ENCODE measurements at places on chromosomes 6 and 20.

DNA sequence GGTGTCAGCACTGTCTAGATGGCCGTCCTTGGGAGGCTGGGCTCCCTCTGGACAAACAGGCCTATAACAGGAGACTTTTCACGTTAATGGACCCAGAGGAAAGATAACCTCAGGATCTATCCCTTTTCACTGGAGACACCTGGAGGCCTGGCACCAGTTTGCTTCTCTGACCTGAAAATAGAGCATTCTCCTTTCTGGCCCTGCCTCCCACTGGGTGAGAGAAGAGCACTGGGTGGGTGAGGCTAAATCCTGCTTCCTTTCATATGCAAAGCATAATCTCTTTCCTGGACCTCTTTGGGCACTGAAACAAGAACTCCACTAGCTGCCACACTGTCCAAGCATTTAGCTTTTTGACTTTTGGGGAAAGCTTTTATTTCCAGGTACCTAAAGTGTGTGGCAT lies 78.3 kb downstream of the FOXO3 start:
- peaks cover 16% of the 10 kb centered on the region for H3K4me1 ChIP-seq
- DNase-seq: no peak
- no peak overlapping the region for H3K27ac ChIP-seq
- H3K27me3 ChIP-seq: peaks cover 3% of the 10 kb centered on the region
- peaks cover 4% of the 10 kb centered on the region for H3K36me3 ChIP-seq
- H3K4me3 ChIP-seq: no peak overlapping the region

- no peaks in the 10 kb centered on the region for H3K27me3 ChIP-seq
- DNase-seq: no peak
- no peak overlapping the region for H3K27ac ChIP-seq
- peaks cover 6% of the 10 kb centered on the region for H3K4me1 ChIP-seq
- H3K4me3 ChIP-seq: no peak overlapping the region
Measured at GRCh38 chr20:34564833-34565232, 6.3 kb downstream of the MAP1LC3A start.

- DNase-seq: no peak
- no peak overlapping the region for H3K4me3 ChIP-seq
- H3K27me3 ChIP-seq: no peaks in the 10 kb centered on the region
- H3K36me3 ChIP-seq: peaks cover 10% of the 10 kb centered on the region
Measured at GRCh38 chr20:48932375-48932941, 10.9 kb downstream of the ARFGEF2 start.

- H3K27me3 ChIP-seq: no peaks in the 10 kb centered on the region
- no peak overlapping the region for H3K4me3 ChIP-seq
- DNase-seq: no peak
- H3K36me3 ChIP-seq: no peaks in the 10 kb centered on the region
Measured at GRCh38 chr6:169008641-169009257, 244.9 kb downstream of the THBS2 start.

GRCh38 chr6:12715437-12715836 lies 1.1 kb upstream of the PHACTR1 start:
- H3K4me1 ChIP-seq: no peaks in the 10 kb centered on the region
- H3K36me3 ChIP-seq: no peaks in the 10 kb centered on the region
- DNase-seq: no peak
- H3K27me3 ChIP-seq: peaks cover 2% of the 10 kb centered on the region
- H3K4me3 ChIP-seq: no peak overlapping the region

DNA sequence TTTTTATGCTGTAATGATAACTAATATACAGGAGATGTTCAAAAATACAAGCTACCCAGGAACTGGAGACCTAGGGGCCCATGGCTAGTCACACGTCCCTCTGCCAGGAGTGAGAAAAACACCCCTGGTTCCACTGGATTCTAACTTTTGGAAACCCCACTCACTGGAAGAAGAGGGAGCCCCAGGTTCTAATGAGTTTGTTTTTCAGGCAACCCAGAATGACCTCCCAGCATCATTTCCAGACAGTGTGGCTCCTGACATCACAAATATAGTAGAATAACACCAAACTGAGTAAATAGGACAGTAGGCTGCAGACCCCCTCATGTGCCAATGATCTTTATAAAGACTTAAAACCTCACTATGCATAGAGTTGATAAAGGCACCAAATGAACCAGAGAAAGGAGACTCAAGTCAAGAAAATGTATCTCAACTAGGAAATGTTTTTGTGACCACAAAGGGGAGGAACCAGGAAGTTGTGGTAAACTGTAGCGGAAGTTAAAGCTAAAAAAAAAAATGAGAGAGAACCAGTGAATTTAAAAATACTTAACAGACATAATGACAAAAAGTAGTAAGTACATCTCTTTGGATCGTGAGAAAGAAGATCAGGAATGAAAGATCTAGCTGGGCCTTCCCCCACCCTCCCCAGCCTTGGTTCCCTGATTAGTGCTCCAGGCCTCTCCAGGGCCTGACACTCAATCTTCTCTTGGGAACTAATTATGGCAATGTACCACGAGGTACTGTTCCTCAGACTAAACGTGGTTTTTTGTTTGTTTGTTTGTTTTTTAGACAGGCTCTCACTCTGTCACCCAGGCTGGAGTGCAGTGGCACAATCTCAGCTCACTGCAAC lies 19.8 kb downstream of the HLA-E start:
- no peaks in the 10 kb centered on the region for H3K36me3 ChIP-seq
- peak overlapping the region; percentile 76 for H3K4me3 ChIP-seq
- H3K27ac ChIP-seq: peak overlapping the region; percentile 89
- peaks cover 47% of the 10 kb centered on the region for H3K4me1 ChIP-seq

DNA sequence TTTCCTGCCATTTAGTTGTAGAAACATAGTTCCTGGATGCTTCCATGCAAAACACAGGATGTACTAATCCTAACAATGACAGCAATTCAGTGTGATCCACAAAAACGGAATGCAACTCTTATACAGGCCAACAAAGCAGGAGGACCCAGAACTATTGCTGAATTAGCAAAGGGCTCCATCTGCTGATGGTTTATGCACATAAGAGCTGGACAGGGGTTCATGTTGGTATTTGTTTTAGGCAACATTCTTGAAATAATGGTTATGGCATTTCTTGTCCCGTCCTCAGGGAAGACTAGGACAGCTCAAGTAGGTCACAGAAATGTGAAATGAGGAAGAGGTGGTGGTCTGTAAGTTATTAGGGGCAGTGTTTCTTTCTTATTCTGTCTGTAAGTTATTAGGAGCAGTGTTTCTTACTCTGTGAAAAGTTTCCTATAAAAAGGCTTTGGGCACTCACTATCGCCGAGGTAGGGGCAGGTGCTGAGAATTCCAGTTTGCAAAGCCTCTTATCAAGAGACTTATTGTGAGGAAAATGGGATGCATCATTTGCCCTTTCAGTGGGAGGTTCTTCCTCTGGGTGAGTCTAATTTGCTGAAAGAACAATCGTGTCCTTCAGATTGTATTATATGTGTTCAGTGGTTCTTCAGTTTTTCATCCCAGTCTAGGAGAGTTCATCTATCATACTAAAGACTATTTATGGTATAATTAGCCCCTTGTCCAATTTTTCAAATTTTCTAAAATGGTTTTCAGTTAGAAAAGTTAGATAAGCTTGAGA lies 171.1 kb downstream of the MCHR2 start:
- no peak overlapping the region for H3K27ac ChIP-seq
- H3K4me3 ChIP-seq: peak overlapping the region; percentile 57
- H3K4me1 ChIP-seq: peaks cover 2% of the 10 kb centered on the region
- no peaks in the 10 kb centered on the region for H3K36me3 ChIP-seq
- no peak for DNase-seq

GRCh38 chr6:170111816-170112582 lies 178.9 kb downstream of the DLL1 start:
- no peak for DNase-seq
- no peak overlapping the region for H3K4me3 ChIP-seq
- H3K36me3 ChIP-seq: no peaks in the 10 kb centered on the region
- H3K27ac ChIP-seq: no peak overlapping the region
- H3K4me1 ChIP-seq: peaks cover 3% of the 10 kb centered on the region

GRCh38 chr20:21453690-21454089 lies 56.4 kb upstream of the NKX2-4 start:
- no peaks in the 10 kb centered on the region for H3K36me3 ChIP-seq
- peaks cover 22% of the 10 kb centered on the region for H3K27me3 ChIP-seq
- no peak overlapping the region for H3K27ac ChIP-seq
- no peak for DNase-seq

GRCh38 chr6:134510920-134511319 lies 193.0 kb upstream of the SGK1 start:
- no peak overlapping the region for H3K4me3 ChIP-seq
- peaks cover 3% of the 10 kb centered on the region for H3K27me3 ChIP-seq
- H3K27ac ChIP-seq: no peak overlapping the region
- no peaks in the 10 kb centered on the region for H3K36me3 ChIP-seq

DNA sequence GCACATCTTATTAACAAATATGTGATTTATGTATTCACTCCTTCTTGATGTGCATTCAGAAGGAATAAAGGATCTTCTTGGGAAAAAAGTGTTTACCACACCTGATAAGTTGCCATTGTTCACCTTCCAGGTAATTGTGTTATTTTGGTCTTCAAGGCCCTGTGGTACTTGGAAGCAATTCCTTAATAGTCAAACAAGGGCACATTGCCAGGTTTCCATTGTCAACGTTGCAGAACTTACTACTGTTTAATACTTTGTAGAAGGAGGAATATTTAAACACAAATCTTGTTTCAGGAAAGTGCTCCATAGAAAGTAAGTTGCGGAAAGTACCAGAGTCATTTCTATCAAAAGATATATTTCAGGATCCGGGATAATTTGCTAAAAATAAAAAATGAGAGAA lies 129.5 kb upstream of the SGK1 start:
- H3K27ac ChIP-seq: no peak overlapping the region
- no peak for DNase-seq
- peaks cover 11% of the 10 kb centered on the region for H3K4me1 ChIP-seq
- no peaks in the 10 kb centered on the region for H3K36me3 ChIP-seq

DNA sequence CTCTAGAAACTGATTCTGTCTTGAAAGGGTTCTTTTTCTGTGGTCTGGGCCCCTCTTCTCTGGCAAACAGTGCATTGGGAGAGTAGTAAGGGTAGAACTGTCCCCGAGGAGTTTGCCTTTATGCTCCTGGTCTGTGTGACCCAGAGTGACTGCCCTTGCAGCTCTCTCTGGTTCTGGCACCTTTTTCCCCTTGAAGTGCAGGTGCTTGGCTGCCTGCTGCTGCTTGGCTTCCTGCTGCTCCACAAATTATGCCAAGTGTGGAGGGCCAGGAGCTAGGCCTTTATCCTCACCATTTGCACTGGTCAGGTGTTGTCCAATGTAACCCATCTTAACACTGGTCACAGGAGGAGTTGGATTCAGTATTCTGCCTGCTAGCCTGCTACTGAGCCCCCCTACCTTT lies 11.2 kb downstream of the KIZ start:
- H3K4me3 ChIP-seq: no peak overlapping the region
- H3K27ac ChIP-seq: no peak overlapping the region
- no peaks in the 10 kb centered on the region for H3K27me3 ChIP-seq
- peaks cover 23% of the 10 kb centered on the region for H3K36me3 ChIP-seq
- peaks cover 11% of the 10 kb centered on the region for H3K4me1 ChIP-seq

GRCh38 chr6:129662980-129663431 lies 47.0 kb downstream of the ARHGAP18 start:
- H3K4me3 ChIP-seq: no peak overlapping the region
- peaks cover 5% of the 10 kb centered on the region for H3K36me3 ChIP-seq
- peaks cover 14% of the 10 kb centered on the region for H3K4me1 ChIP-seq

- H3K27me3 ChIP-seq: no peaks in the 10 kb centered on the region
- H3K4me3 ChIP-seq: no peak overlapping the region
- no peak overlapping the region for H3K27ac ChIP-seq
- DNase-seq: peak; percentile 19
Measured at GRCh38 chr20:25013478-25014380, 21.2 kb upstream of the APMAP start.

DNA sequence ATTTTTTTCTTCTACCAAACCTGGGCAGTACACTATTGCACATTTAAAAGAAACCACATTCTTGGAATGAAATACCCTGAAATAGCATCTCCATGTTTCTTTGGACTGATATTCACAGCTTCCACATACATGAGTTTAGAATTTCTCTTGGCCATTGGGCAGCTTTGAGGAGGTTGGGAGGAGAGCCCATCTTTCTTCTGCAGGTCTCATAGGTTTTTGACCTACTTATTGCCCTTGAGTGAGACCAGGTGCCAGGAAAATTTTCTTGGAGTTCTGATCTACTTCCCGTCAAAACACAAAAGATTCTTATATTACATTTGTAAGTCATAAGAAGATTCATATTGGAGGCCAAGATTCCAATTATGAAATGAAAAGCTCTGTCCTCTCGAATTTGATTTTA lies 212.0 kb downstream of the IBTK start:
- no peaks in the 10 kb centered on the region for H3K27me3 ChIP-seq
- H3K4me1 ChIP-seq: no peaks in the 10 kb centered on the region

DNA sequence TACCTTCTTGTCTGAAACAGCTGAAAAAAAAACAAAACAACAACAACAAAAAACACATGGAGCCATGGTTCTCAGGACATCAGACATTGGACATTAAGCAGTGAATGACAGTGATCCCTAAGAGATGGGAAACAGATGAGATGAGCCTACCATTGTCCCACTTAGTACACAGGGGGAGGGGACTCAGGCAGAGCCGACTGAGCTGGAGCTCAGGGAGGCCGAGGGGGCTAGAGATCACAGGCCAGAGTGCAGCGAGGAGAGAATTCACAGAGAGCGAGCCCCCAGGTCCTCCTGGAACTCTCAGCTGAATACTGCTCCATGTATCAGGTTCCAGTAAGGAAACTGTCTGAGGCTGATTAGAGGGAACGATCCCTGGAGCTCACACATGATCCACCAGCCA lies 134.6 kb downstream of the GRM4 start:
- H3K27me3 ChIP-seq: peaks cover 5% of the 10 kb centered on the region
- no peak overlapping the region for H3K4me3 ChIP-seq
- DNase-seq: no peak
- H3K27ac ChIP-seq: no peak overlapping the region
- no peaks in the 10 kb centered on the region for H3K36me3 ChIP-seq

DNA sequence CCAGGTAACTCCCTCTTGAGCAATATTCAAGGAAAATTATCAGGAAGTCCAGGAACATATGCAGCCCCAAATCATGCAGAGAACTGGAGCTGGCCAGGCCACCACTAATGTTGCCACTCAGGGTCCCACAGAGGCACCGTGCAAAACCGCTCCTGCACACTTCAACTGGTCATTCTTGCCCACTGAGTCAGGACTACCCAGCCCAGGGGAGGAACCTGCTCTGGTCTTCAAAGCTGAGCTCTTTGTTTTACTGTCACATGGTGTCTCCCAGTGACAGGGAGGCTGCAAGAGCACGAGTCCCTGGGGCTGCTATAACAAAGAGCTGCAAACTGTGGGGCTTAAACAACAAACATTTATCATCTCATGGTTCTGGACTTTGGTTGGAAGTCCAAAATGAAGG lies 336.0 kb upstream of the PRDM1 start:
- peaks cover 11% of the 10 kb centered on the region for H3K27me3 ChIP-seq
- H3K36me3 ChIP-seq: no peaks in the 10 kb centered on the region
- H3K27ac ChIP-seq: no peak overlapping the region
- no peak overlapping the region for H3K4me3 ChIP-seq

GRCh38 chr6:166955865-166956443 lies 396 bp downstream of the RNASET2 start:
- H3K27ac ChIP-seq: peak overlapping the region; percentile 39
- no peaks in the 10 kb centered on the region for H3K27me3 ChIP-seq
- no peak for DNase-seq
- H3K4me1 ChIP-seq: peaks cover 48% of the 10 kb centered on the region

GRCh38 chr20:57770852-57771720 lies 61.3 kb upstream of the PMEPA1 start:
- no peak for DNase-seq
- H3K27me3 ChIP-seq: peaks cover 15% of the 10 kb centered on the region
- H3K4me1 ChIP-seq: peaks cover 7% of the 10 kb centered on the region
- H3K36me3 ChIP-seq: no peaks in the 10 kb centered on the region
- H3K4me3 ChIP-seq: no peak overlapping the region

GRCh38 chr6:4017834-4018170 lies 61.1 kb downstream of the FAM217A start:
- peaks cover 21% of the 10 kb centered on the region for H3K36me3 ChIP-seq
- H3K27me3 ChIP-seq: no peaks in the 10 kb centered on the region
- no peak for DNase-seq
- H3K27ac ChIP-seq: peak overlapping the region; percentile 99
- peaks cover 47% of the 10 kb centered on the region for H3K4me1 ChIP-seq
- peak overlapping the region; percentile 97 for H3K4me3 ChIP-seq

Data from activated naive CD8-positive, alpha-beta T cell treated with anti-CD3 and anti-CD28 coated beads, Interleukin-2, amount 10 ng/mL, durations not matched to agents 7 days and 5 days (primary cell).